ENCODE measurements at places on chromosomes 1 and 21. TPM values are rescaled to one million over a fixed set of nuclear protein-coding genes. Genes with fewer than 3 reads are reported as not detected.

- DNase-seq = no peak
These were observed 27.6 kb downstream of the PBX1 start for GRCh38 chr1:164586591-164586990.

- DNase-seq = no peak
These were observed 75.3 kb downstream of the S1PR1 start for GRCh38 chr1:101312147-101312546.

DNA sequence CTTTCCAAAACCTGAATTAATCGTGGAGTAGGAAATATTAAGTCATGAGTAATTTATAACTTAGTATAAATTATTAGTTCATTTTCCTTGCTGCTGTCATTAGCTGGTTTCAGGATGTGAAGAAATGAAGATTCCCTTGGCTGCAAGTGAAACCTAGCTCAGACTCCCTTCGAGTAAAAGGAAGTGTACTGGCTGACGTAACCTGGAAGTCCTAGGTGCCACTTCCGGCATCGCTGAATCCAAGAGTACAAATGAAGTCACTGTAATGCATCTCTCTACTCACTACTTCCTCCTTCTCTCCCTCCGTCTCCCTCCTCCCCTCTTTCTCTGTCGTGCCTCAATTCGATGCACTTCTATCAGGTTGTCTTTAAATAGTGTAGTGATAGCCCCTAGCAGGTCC is 28.8 kb downstream of the ZP4 start:
- DNase-seq = no peak

DNA sequence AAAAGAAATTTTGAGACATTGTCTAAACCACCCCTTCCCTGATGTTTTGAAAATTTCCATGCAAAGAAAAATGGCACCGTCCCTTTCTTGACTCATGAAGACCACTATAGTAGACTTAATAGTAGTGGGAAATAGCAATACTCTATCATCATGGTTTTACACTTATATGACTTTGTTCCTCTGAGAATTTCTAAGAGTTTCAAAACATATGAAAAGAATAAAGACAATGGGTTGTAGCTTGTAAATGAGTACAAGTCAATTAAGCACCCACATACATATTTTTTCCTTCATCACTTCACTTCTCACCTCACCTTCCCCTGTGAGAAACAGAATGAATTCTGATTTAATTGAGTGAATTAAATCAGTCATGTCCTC is 151.7 kb downstream of the LYPLAL1 start:
- no peak for DNase-seq

GRCh38 chr1:200103966-200104583 is 76.6 kb downstream of the NR5A2 start:
- DNase-seq = no peak

DNA sequence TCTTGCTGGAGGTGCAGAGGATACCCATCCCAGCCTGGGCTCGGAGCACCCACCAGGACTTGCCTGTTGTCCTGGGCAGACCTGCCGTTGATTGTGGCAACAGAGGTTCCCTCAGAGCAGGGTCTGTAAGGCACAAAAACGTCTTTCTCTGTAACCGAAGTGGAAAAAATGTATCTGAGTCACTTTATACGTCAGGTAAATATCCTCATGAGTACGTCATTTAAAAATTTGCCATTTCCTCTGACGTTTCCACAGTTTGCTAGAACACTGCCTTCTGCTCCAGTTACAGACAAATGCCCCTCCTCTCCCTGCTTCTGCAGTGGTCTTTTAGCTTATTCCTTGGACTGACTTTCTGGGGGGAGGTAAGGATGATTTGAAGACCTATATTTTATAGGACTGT is 326.8 kb downstream of the HHAT start:
- DNase-seq = no peak

DNA sequence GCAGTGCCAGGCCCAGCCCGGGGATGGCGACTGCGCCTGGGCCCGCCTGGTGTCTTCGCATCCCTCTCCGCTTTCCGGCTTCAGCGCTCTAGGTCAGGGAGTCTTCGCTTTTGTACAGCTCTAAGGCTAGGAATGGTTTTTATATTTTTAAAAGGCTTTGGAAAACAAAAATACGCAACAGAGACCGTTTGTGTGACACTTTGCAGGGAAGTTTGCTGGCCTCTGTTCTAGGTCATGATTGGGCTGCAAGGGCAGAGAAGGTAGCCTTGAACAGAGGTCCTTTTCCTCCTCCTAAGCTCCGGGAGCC is 719 bp downstream of the SOD1 start:
- DNase-seq = no peak

- DNase-seq = no peak
These were observed 113.9 kb downstream of the RGS21 start for GRCh38 chr1:192430644-192431043.

PLEKHN1 gene
- 1.7 TPM for total RNA-seq

NFIA gene
- 0.69 TPM for total RNA-seq

NBPF26 gene
- 7.2 TPM for total RNA-seq
